ENCODE measurements at places on chromosomes 6 and 20.
A peak's percentile ranks its signal among the peaks of the same experiment; 100 is the strongest.

GRCh38 chr20:12593342-12593873 is 415.4 kb upstream of the SPTLC3 start:
- DNase-seq: no peak

- peak; percentile 89 for DNase-seq
Observed at GRCh38 chr6:18264219-18264922, at the start of gene DEK. Gene DEK, minus strand, starts transcription at chr6:18264530. Its CDS starts 543 bp downstream, at chr6:18263987.

GRCh38 chr20:58651559-58651945 is 469 bp downstream of the STX16 start:
- DNase-seq: no peak

DNA sequence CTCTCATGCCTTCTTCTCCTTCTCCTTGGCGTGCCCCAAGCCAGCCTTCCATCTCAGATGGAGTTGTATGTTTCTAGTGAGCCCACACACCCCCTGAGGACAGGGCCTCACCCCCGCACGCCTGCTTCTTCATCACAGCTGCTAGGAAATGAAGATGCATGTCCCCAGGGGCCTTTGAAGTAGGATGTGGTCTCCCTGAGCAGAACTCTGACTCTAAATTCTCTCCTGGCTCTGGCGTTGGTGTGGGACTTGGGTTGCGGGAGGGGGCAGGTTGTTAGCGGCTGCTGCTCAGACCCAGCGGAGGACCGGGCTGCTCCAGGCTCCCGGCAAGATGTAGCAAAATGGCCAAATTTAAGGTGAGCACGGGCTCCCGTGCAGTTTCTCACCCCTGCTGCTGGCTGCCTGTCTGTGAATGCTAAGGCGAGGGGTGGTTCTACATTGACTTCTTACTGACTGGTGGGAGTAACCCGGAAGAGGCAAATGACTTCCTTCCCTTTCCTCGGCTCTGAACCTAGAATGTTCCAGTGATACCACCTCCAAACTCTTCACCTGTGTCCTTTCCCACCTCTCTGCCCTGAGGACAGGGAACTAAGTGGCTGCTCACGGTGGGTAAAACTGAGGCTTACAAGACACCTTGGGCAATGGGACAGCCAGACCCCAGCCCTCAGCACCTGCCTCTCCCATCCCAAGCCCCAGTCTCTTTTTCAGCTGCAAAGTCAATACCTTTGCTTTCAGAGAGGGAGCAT is 8.8 kb downstream of the SYNJ2 start:
- no peak for DNase-seq

DNA sequence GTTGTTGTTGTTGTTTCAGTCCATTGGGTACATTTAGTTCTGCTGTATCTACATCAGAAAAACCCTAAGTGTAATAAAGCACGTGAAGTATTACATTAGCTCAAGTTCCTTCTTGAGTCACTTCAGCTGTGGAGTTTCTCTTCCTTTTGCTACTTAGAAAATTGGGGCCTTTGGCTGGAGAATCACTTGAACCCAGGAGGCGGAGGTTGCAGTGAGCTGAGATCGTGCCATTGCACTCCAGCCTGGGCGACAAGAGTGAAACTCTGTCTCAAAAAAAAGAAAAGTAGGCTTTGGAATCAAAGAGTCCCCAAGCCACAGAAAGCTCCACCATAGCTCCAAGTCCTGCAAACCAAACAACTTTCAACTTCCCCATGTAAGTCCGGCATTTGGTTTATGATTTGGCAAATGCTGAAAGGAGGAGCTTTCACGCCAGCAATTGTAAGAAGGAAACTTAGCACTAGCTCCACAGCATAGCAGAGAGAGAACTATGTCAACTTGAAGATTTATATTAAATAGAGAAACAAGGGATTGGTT is 56.5 kb upstream of the RNF144B start:
- no peak for DNase-seq

DNA sequence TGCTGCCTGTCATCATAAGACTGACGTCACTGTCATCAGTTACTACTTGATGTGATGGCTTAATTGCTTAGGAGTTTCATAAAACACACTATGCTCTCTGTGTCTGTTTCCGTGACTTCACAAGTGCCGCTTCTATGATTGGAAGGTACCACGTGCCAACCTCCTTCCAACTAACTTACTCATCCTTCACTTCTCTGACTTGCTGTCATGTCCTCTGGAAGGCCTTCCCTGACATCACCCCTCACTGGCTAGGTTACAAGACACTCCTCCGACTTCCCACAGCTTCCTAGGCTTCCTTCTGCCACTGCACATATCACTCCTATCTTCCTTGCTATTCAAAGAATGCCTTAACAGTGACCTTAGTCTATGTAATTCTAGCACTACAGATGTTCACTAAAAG is 20.4 kb downstream of the SERINC3 start:
- DNase-seq: no peak

DNA sequence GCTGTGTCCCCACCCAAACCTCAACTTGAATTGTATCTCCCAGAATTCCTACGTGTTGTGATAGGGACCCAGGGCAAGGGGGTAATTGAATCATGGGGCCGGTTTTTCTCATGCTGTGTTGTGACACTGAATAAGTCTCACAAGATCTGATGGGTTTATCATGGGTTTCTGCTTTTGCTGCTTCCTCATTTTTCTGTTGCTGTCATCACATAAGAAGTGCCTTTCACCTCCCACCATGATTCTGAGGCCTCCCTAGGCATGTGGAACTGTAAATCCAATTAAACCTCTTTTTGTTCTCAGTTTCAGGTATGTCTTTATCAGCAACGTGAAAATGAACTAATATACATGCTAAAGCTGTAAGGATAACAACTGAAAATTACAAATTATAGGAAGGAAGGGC is 88.3 kb downstream of the CDYL start:
- no peak for DNase-seq

DNA sequence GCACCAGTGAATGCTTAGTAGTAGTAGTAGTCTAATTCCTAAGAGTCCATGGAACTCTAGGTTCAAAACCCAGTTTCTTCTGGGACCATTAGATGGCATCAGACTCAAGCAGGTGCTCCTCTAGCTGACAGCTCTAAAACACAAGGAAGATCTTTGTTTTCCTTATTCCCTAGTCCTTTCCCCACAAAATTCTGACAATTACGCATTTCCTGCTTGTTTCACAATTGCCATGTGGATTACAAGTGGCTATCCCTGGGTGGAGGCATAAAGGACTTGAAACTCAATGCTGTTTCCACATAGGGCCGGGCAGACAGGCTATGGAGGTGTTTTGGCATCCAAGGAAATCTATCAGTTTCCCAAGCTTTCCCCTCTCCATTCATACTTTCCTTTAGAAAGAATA is 9.2 kb upstream of the HLA-DOB start:
- DNase-seq: no peak

DNA sequence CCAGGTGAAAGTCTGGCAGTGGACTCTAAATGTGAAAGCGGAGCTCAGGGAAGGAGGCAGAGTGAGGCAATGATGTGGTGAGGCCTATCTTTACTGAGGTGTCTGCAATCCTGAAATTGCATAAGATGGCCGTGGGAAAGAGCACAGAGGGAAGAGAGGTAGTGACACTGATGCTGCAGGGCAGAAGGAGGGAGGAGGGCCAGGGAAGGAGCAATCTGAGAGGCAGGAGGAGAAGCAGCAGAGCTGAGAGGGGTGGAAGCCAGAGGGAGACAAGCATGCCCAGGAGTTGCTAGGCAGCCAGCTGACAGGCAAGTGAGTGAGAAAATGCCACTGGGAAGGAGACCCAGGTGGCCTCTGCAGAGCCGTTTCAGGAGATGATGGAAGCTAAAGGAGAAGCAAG is 97.4 kb upstream of the CNR1 start:
- no peak for DNase-seq

GRCh38 chr6:7438011-7438410 is 48.4 kb downstream of the RIOK1 start:
- no peak for DNase-seq

GRCh38 chr20:45470262-45470931 is 844 bp downstream of the WFDC2 start:
- no peak for DNase-seq

Data from CD4-positive, alpha-beta T cell treated with Interleukin-2 at 100 ng/mL for 4 hours (primary cell).